CD4-positive, alpha-beta T cell treated with Interferon gamma for 1 hour (primary cell): ENCODE measurements at places on chromosomes 4 and X.

DNA sequence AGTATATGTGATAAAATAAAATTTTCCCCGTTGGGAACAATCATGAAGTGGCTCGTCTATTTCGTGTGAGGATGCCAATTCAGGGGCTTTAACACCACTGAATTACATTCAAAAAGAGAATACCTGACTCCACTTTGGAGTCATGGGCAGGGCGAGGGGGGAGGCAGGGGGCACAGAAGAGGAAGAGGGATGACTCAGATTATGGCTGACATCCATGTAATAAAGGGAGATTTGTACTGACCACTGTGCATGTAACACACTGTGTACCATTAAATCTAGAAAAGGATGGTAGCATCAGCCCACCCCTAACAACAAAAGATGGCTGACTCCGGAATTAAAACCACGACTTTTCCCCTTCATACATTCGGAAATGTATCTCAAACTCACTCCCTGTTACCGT lies 1.3 kb downstream of the SLC9A7 start:
- DNase-seq = no peak

DNA sequence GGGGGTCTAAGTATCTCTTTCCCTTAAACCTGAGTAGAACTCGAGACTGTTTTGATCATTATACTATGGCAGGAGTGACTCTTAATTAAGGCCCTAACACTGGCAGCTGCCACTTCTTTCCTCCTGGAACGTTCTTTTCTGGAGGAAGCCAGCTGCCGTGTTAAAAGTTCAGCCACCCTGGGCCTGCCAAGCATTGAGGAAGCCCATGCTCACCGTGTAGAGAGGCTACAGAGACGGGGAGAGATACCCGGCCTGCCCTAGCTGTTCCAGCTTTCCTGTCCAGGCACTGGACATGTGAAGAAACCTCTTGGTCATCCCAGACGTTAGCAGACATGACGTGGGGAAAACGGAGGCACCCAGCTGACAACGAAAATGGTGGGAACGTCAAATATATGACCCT lies 274.1 kb downstream of the ARHGAP10 start:
- no peak for DNase-seq

GRCh38 chrX:85619962-85620361 lies 240.5 kb upstream of the POF1B start:
- no peak for DNase-seq

GRCh38 chr4:65170768-65171514 lies 499.3 kb downstream of the EPHA5 start:
- DNase-seq = no peak

DNA sequence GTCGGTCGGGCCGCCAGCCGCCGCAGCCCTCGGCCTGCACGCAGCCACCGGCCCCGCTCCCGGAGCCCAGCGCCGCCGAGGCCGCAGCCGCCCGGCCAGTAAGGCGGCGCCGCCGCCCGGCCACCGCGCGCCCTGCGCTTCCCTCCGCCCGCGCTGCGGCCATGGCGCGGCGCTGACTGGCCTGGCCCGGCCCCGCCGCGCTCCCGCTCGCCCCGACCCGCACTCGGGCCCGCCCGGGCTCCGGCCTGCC lies 213 bp downstream of the NFKB1 start:
- DNase-seq = no peak

GRCh38 chrX:16469870-16470269 lies 180.1 kb upstream of the S100G start:
- DNase-seq = no peak

DNA sequence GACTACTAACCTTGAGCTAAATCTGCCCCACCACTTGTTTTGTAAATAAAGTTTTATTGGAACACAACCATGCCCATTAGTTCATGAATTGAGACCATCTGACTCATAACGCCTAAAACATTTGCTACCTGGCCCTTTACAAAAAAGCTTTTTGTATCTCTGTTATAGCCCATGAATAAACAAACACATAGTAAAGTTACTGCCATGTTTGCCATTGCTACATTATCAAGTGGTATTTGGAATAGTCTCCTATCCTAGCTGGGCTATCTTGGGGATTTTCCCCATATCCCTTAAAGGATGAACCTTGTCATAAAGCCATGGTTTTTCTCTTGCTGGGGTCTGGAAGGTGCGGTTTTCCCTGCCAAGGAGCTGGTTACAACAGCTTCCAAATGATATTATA lies 112.3 kb downstream of the FAM9B start:
- no peak for DNase-seq

DNA sequence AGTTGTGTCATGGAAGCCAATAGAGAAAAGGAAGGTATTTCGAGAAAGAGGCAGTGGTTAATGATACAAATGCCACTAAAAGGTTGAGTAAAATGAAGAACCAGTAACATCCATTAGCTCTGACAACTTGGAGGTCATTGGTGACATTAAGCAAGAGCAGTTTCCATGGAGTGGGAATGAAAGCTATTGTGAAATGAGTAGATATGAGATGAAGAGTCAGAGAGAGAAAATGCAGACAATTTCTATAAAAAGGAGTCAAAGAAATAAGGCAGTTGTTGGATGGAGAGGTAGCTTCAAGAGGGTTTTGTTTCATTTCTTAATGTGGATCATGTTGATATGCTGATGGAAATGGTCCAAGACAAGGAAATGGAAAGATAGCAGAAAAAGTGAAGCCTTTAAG lies 9.6 kb upstream of the AMTN start:
- DNase-seq = no peak

- DNase-seq = no peak
These were observed 17.7 kb downstream of the COL4A6 start for GRCh38 chrX:108420481-108420880.

- no peak for DNase-seq
These were observed 5.9 kb downstream of the CRMP1 start for GRCh38 chr4:5887011-5887360.

- DNase-seq = no peak
These were observed 9.1 kb downstream of the NSG1 start for GRCh38 chr4:4395849-4396627.

DNA sequence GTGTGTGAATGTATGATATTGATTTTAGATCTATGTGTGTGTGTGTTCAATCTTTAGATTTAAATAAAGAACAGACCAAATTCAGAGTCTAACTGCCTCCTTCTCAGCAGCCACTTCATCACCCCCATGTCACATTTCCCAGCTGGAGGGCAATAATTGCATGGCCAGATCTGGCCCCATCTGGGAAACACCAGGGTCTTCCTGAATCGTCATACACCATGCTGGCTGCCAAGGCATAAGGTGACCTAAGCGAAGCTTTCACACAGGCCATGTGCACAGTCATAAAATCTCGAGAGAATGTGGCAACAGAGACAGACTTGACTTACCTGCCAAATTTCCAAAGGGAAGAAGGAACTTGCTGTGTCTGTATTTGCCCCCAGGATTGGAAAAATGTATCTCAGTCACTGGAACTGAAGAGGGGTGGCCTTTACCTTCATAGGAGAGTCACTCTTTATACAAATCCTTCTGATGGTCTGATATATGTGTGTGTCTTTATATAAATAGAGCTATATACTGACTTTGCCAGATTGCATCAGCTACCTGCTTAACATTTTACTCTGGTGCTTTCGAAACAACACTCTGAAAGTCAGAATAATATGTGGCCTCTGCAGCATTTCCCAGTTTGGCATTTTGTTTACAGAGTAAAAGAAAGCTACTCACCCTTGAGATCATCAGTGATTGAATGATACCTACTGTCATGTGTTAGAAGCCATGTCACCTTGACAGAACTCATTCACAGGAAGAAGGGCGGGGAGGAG lies at the start of gene PLAC1:
Gene PLAC1, minus strand, starts transcription at position 470 of the 758 bp plus-strand sequence. CDS start 91,789 bp downstream, outside the sequence.
- no peak for DNase-seq

DNA sequence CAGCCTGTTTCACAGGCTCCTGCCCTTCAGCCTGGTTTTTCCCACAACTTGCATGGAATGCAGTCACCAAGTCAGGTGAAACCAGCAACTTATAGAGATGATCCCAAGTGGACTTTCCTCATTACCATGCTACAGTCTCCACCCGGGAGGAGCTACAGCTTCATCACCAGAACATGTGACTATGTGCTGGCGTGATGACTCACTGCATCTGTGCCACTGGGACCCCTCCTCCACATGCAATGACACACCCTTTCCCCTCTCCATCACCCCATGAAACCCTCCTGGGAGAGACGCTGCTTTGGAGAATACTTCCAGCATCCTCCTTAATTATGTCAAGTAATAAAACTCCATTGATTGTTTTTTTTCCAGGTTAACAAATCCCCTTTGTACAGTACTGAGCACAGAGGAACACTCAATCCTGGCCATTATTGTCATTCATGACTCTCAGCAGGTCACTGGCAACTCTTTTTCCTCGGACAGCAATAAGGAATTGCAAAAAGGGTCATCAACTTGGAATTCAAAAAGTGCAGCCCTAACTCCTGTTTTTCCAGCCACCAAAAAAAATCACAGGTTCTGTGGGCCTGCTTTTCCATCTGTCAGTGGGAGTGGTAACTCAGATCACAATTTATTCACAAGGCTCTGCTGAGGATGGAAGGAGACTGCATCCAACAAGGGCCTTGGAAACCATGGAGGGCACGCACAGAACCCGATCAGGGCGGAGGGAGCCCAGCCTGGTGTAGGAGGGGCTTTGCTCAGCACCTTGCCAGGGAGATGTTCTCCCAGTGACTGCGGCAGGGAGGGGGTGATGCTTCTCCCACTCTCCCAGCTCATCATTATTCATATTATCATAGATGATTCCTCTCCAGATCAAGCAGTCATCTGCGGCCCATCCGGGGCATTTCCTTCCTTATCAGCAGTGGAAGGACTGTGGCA lies 17.4 kb downstream of the QDPR start:
- DNase-seq = no peak

- no peak for DNase-seq
These were observed 28.1 kb upstream of the HS6ST2 start for GRCh38 chrX:132986556-132986955.

- no peak for DNase-seq
These were observed 250.4 kb downstream of the GPM6A start for GRCh38 chr4:175561696-175562095.

DNA sequence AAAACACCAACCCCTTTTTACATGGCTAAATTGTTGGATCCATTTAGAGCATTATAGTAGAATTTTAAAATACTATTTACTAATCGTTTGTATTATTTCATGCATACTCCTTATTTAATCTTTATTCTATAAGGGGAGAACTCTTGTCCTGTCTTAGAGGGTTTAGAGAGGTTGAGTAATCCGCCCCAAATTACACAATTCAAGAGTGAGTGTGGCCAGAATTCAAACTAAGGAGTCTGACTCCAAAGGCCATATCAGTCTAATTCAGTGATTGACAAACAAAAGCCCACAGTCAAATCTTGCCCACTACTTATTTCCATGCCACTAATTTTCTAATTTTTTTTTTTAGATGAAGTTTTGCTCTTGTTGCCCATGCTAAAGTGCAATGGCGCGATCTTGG lies 33.7 kb upstream of the NEIL3 start:
- no peak for DNase-seq

- no peak for DNase-seq
These were observed 1821.7 kb downstream of the ARAP2 start for GRCh38 chr4:34422472-34423175.

GRCh38 chrX:53713987-53714579 lies 27.6 kb upstream of the HUWE1 start:
- DNase-seq = no peak

- no peak for DNase-seq
These were observed 168.7 kb downstream of the ANTXR2 start for GRCh38 chr4:79904331-79904730.

DNA sequence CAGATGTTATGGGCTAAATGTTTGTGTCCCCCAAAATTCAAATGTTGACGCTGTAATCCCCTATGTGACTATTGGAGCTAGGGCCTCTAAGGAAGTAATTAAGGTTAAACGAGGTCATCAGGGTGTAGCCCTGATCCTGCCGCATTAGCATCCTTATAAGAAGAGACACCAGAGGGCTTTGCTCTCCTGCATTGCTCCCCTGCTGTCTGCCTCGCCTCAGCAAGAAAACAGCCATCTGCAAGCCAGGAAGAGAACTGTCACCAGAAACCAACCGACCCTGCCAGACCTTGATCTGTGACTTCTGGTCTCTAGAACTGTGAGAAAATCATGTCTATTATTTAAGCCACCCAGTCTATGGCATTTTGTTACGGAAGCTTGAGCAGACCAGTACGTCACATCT lies 331.9 kb downstream of the DCTD start:
- no peak for DNase-seq

GRCh38 chr4:169861593-169861992 lies 103.8 kb upstream of the HPF1 start:
- no peak for DNase-seq

DNA sequence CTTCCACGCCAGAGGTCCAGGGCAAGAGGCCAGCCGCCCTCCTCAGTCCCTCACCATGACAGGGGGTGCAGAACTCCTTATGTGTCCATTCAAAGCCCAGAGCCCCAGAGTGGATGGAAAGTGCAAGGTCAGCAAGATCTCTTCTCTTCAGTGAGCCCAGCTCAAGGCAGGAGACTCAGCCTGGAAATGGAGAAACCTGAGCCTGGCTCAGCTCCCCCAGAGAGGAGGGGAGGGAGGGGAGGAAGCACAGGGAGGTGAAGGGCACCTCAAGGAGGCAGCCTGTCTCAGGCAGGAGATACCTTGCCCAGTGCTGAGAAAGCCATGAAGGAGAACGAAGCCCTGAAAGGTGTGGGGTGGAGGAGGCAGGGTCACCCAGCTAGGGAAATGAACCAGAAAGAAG lies 121.8 kb upstream of the PJA1 start:
- DNase-seq = no peak

DNA sequence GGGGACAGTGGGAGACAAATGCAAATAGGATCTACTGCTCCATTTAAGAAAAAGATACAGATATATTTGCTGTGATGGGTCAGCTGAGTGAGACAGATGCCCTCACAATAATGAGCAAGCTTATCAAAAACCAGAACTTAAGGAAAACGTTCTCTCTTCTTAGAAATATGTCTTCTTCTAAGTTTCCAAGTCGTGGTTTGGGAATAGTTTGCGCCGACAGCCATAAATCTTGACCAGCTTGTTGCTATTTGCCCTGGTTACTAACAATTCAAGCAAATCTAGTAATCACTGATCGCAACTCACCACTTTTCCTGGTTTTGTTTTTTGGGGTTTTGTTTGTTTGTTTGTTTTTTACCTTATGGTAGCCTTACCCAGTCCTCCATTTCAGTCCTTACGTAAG lies 67.6 kb upstream of the GUCY1A1 start:
- no peak for DNase-seq

GRCh38 chrX:134883137-134883700 lies 107.6 kb upstream of the SMIM10 start:
- no peak for DNase-seq

DNA sequence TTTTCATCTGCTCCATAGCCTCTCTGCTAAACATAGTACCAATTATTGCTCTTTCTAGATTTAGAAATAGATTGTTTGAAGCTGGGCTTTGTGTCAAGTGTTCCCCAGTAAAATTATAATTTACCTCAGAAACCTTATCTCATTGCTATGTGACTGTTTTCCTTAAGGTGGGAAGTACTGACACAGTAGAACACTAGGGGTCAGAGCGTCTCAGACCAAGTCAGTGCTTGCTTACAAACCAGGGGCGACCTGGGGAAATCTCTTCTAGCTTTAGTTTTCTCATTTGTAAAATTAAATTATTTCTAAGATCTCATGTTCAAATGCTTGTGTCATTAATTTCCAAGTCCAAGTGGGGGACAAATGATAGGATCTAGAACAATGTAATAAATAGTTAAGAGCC lies 360.4 kb downstream of the RAPGEF2 start:
- DNase-seq = no peak
